ENCODE measurements at places on chromosomes 4 and X.

GRCh38 chrX:48492293-48492910 is 16.4 kb upstream of the PORCN start:
- DNase-seq, result peak; percentile 46

DNA sequence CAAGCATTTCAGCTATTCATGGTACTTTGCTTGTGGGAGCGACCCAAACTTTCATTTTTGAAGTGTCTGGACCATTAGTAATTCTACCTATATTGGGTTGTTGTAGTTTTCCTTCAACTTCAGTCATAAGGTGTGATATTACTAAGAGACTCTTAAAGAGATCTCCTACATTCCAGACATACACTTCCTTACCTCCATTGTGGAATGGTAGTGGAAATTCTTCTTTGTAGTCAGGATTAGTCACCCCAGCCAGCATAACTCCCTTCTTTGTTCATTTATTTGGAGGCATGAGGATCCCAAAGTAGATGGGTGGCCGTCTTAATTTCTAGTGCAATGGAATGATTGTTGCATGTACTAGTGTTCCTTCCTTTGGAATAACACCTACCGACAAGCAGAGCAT is 991.4 kb downstream of the ARAP2 start:
- DNase-seq, result peak; percentile 7

DNA sequence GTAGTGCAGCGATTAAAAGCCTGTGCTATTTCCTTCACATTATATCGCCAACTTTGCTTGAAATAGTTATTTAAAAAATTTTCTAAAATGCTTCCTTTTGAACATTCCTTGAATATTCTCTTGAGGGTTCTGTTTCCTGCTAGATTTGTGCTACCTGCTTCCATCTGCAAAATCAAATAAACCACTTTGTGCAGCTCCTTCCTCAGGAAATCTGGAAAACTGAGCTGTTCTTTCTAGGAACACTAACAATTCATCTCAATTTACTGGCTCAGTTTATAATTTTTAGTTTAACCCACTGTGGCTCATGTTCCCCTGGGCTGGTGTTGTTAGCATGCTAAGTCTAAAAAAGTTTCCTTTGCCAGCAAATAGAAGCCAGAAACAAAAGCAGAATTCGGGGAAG is 88.1 kb upstream of the LCORL start:
- no peak for DNase-seq

DNA sequence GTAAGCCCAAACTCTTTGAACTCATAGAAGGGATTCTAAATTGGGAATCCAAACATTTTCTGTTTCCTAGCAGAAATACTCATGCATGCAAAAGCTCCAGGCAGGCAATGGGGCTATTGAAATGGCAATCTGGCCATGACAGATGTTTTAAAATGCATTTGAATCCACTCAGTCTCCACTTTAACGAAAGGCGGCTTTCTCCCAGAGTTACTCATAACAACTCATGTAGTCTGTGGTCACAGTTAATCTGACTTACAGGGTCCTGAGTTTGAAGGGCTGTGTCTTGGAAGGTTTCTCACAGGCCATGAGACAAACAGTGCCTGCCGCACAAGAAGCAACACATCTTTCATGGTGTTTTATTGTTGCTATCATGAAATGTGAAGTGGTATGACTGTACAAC is 185.7 kb downstream of the AMELX start:
- no peak for DNase-seq
